ENCODE measurements at places on chromosomes 7 and 10. TPM values are rescaled to one million over a fixed set of nuclear protein-coding genes. Genes with fewer than 3 reads are reported as not detected.
A peak's percentile ranks its signal among the peaks of the same experiment; 100 is the strongest.

GRCh38 chr7:16460789-16461493 is 4.6 kb downstream of the SOSTDC1 start:
- no peak for DNase-seq

Gene MMD2
- total RNA-seq = not detected

GRCh38 chr7:150356265-150356897 is 12.2 kb upstream of the REPIN1 start:
- DNase-seq = peak; percentile 41

DNA sequence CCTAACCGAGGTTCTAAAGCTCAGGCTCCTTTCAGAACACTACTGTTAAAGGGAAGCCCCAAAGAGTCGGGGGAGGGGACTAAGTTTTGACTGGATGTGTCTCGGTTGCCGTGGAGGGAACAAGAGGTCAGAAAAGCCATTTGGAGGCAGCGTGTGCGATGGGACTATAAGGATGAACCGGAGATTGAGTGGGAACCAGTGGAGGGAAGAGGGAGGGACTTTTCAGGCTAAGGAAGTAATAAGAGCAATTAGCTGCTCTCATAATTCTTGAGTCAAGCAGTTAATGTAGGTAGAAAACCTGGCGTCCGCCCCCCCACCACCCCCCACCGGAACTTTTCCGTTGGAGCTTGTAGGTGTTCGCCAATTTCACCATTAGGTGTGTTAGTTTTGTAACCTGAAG is 491 bp upstream of the AKAP9 start:
- peak; percentile 38 for DNase-seq

DNA sequence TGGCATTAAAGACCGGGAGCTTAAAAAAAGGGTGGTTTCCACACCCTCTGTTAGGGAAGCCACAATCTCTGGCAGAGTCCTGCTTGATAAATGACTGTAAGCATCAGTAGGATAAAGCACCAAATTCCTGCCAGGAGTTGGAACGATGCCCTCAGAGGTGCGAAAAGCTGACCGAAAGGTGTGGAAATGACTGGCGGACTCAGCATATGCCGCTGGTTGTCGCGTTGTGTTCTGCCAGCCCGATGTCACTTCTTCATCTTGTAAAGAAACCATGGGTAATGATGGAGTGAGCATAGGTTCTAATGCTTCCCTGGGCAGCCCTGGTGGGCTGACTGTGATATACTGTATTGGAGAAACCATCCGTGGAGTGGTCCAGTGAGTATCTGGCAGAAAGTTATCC is 62.4 kb downstream of the KIAA1549 start:
- DNase-seq = no peak

- no peak for DNase-seq
These were observed 281.3 kb downstream of the TNS3 start for GRCh38 chr7:47300472-47301104.

Gene OPALIN
- total RNA-seq = not detected

DNA sequence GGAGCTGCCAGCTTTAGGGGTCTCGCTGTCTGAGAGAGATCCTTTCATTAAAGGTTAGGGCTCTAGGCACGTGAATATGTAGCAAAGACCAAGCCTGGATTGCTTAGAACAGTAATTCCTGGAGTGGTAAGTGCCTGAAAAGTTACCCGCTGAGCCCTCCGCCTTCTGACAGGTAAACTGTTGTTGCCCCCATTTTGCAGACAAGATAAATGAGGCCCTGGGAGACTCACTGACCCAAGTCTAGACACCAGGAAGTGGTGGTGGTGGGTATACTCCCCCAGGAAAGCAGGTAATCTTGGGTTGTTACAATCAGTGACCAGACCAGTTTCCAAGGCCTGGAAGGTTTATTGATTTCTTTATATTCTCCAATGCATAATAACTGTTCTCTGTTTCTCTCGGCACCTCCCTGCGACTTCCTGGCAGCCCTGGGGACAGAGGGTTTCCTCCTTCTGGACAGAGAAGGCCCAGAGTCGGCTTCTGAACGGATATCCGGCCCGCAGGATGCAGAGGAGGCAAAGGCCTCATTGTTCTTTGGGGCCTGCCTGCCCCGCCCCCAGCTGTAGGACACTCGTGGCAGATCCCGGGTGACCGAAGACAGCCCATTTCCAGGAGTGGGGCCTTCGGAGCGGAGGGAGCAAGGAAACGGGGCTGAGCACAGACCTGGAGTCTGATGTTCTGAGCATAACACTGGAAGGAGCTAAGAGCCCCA is 1.3 kb upstream of the GRK5 start:
- DNase-seq = peak; percentile 18

- DNase-seq = no peak
These were observed 710.6 kb upstream of the GALNT17 start for GRCh38 chr7:70421319-70421718.
